ENCODE measurements at places on chromosomes 1 and 21.

DNA sequence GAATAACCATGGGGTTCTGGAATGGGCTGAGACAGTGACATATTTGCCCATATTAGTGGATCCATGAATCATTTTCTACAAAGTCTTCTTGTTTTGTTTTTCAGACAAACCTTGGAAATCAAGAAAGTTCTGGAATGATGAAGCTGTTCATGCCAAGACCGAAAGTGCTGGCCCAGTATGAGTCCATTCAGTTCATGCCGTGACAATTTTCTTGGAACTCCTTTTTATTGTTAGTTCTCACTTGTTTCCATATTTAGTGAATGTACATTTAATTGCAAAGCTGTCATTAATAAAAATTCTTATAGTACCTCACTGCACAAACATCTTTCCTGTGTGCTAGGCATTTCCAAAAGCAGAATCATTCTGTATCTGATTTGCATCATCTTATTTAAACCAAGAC lies 100.6 kb upstream of the KCNJ15 start:
- DNase-seq = no peak

GRCh38 chr21:32392299-32392879 lies 423 bp downstream of the URB1 start:
- DNase-seq = no peak

- no peak for DNase-seq
These were observed 179.1 kb downstream of the PSMG1 start for GRCh38 chr21:39003982-39004633.

DNA sequence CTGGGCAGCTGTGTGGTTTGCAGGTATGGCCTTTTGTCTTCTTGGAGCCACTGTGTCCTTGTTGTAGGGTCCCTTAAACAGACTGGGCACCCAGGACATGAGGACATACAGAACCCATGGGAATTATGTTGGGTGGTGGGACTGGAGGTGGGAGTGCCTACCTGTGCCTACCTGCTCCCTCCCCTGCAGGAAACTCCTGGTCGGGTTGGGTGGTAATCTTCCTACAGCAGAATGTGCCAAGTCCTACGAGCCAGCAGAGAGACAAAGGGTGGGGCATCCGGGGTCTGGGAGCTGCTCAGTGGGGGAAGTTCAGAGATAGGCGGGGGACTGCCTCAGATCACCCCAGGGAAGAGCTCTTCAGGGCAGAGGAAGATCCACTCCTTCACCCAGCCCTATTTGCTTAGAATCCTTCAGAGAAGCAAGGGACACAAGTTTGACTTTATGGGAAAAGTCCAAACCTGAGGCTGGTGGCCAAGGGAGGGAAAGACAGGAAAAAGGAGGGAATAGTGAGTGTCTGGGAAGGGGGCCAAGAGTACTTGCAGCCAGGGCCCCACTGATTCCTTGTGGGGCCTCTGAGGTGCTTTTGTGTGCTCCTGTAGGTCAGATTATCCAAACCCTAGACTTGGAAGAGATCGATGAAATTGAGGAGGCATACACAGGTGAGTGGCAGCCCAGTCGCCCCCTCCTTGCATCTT lies 58.3 kb downstream of the KIF21B start:
- no peak for DNase-seq

DNA sequence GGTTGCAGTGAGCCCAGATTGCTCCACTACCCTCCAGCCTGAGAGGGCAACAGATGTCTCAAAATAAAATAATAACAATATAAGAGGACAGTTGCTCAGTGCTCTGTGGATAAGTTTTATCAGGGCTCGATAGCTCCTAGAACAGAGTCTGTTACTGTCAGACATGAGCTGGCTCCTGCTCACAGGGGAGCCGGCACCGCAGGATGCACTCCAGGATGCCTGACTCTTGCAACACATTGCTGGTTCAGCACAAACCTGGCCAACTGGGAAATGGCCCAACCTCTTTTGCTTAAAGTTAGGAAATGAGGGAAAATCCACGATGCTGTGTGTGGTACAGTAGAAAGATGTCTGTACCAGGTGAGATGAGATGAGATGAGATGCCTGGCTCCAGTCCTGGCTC lies 5.8 kb upstream of the CTSE start:
- DNase-seq = no peak

- DNase-seq = no peak
These were observed 416.0 kb downstream of the PCP4 start for GRCh38 chr21:40282912-40283886.

DNA sequence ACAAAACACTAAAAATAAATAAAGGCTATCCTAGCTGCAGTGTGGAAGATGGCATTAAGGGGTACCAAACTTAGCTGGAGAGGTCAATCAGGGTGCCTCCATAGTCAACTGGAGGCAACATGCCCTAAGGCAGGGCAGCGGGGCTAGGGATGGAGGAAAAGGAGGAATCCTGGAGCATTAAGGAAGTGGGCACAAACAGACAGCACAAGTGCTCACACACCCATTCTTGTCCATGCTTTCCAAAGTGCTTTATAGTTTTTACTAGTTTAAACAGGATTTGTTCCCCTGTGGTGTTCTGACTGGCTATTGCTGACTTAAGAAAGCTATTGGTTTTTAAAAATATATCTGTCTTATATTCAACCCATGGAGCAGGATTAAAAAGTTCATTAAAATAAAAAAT lies 33.3 kb downstream of the TCEANC2 start:
- no peak for DNase-seq

- DNase-seq = no peak
These were observed 23.8 kb downstream of the CASQ2 start for GRCh38 chr1:115744646-115745275.

DNA sequence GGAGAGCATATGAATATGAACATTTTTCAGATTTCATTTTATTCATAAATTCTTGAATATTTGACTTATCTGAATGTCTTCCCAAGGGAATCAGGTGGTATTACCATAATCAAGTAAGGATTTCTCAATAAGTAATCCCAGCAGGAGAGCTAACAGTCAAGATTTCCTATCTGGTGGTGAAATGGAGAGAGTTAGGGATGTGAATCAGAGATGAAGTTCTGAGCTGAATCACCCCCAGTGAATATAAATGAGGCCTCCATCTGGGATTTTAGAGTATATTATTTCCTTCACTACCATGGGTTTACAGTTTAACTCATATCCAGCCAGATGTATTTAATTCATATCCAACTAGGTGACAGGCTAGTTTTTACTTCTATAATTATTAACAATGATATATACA lies 61.5 kb upstream of the RGS2 start:
- no peak for DNase-seq

DNA sequence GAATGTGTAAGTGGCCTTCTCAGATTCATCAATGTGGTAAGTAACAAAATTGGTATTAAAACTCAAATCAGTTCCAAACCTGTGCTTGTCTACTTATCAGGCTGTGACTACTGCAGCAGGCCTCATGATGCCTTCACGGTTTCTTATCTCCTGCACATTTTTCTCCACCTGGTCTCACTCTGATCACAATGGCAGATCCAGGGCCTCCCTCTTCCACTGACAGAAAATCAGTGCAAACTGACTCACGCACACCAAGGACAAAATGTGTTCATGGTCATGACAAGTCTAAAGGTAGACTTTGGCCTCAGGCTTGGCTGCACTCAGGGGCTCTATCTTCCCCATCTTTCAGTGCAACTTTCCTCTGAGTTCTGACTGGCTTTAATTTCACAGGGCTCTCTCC lies 56.7 kb upstream of the ATP1A1 start:
- no peak for DNase-seq

DNA sequence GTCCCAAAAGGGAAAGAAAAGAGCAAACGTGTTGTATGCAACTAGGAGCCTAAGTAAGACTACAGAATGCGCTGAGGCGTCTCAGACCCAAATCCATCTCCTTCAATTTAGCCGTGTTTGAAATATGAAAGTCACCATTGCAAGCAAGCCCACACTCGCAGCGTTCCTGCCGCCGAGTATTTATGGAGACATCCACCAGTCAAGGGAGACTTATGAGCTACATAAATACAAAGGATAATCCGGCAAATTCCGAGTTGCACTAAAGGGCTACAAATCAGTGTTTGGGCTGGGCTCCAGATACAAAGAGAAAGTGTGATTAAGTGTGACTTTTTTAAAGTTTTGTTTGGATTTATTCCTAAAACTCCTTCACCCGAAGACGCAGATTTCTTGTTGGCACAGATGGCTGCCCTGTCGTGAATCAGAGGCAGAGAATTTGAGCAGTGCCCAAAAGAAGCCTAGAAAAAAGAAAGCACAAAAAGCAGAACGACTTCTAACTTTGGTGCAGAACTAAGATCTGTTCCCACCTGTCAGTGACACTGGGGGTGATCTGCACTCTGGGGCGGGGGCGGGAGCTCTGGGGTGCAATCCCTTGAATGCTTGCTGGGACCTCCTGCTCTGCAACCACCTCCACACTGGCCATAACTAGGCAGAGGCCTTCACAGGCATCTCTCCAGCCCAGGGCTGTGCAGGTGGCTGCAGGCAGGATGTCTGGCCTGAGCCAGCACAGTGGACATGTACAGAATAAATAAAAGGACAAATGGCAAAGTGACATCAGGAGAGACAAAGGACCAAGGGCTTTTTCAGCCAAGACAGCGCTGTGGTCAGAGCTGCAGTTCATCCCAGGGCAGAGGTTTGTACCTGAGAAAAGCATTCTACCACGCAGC lies 489.7 kb downstream of the NPHP4 start:
- no peak for DNase-seq

- DNase-seq = peak; percentile 34
These were observed 21.0 kb upstream of the CBR3 start for GRCh38 chr21:36113647-36114428.

DNA sequence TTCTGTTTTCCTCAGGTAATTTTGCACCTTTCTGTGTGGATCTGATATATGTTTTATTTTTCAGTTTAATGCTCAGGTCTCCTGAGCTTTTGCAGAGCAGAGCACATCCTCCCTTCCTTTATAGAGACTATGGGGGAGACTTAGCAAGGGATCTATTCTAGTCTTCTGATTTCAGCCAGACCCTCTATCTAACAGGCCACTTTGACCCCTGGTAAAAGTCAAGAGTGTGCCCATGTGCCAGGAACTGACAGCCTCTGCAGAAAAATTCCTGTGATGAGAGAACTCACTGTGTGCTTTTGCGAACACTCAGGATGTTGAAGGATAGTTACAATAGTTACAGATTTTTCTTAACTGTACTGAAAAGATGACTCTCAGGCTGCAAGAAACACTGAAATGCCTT lies 123.3 kb downstream of the NOS1AP start:
- DNase-seq = no peak

DNA sequence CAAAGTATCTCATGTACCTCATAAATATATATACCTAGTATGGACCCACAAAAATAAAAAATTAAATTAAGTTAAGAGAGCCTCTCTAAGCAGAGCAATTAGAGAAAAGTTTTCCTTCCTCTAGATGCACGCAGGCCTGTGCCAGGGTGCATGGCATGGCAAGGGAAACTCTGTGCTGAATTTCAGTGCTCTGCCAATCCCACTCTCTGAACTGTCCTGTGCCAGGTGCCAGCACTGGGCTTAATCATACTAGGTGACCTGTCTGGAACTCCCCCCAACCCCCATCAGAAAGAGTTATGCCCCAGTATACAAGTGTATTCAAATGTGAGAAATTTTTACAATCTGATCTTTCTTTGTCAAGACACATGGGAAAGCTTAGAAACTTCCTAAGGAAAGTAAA lies 10.4 kb upstream of the LAMC2 start:
- DNase-seq = no peak

DNA sequence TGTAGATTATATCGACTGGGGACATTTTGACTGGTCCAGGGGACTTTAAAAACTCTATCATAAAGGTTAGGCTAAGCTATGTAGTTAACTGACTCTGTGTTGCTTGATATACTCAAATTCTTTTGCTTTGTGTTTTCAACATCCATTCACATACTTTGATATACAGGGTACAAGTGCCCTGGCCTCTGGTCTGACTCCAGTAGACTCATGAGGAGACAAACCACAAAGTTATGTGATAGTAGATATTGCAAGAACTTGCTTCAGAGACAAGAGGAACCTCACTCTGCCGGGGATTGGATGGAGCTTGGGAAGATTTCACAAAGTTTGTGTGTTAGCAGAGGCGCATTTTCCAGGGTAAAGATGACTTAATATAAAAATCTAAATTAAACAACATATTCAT lies 1.3 kb downstream of the GORAB start:
- DNase-seq = no peak

DNA sequence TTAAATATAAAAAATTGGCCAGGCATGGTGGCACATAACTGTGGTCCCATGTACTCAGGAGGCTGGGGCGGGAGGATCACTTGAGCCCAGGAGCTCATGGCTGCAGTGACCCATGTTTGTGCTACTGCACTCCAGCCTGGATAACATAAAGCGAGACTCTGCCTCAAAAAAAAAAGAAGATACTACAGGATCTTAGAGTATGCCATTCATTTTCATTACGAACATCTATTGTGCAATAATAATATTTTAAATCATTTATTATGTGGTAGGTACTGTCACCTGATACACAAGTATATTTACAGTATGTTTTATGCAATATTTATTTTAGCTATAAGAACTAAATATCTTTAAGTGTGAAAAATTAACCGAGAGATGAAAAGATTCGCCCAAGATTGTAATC lies 9.3 kb upstream of the GIPC2 start:
- no peak for DNase-seq

GRCh38 chr1:216464489-216464888 lies 41.2 kb upstream of the USH2A start:
- no peak for DNase-seq

GRCh38 chr1:62355095-62355494 lies 35.9 kb upstream of the KANK4 start:
- DNase-seq = no peak
